CD4-positive, alpha-beta T cell treated with Interleukin-15 for 1 hour (primary cell): ENCODE measurements at places on chromosomes 5 and 9.
A peak's percentile ranks its signal among the peaks of the same experiment; 100 is the strongest.

DNA sequence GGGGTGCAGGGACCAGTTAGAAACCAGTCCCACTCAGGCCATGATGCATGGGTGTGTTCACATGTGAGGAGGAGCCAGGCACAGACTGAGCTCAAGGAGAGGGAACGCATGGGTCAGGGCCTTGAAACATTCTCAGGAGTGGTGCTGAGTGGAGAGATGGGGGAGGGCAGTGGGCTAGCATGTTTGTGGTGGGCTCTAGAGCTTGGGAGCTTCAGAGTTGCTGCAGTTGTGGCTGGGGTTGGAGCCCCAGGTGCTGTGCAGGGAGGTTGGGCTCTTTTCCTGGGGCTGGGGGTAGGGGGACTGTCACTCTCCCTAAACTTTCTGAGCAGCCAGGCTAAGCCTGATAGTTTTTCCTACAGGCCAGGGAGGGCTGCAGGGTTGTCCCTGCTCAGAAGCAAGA, 95.4 kb downstream of the DAB2IP start:
- DNase-seq = no peak

- DNase-seq = no peak
These were observed 18.8 kb upstream of the PRSS3 start for GRCh38 chr9:33776578-33776977.

DNA sequence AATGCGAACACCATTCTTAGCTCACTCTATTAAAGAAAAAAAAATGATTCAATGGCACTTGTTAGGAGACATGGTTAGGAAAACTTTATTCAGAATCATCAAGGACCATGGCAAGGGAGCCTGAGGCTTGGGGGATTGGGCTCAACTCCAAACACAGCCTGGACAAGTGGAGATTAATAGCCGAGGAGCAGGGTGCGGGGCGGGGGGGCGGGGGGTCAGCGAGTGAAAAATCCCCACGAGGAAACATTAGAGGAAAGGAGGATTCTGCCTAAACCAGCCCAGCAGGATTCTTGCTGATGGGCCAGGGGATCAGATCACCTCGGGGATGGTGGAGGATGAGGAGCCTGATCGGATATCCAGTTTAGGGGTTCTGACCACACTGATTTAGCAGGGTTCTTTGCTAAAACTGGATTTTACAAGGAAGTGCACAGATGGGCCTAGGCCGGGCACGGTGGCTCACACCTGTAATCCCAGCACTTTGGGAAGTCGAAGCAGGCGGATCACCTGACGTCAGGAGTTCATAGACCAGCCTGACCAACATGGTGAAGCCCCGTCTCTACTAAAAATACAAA, 24.4 kb upstream of the FIBCD1 start:
- no peak for DNase-seq

DNA sequence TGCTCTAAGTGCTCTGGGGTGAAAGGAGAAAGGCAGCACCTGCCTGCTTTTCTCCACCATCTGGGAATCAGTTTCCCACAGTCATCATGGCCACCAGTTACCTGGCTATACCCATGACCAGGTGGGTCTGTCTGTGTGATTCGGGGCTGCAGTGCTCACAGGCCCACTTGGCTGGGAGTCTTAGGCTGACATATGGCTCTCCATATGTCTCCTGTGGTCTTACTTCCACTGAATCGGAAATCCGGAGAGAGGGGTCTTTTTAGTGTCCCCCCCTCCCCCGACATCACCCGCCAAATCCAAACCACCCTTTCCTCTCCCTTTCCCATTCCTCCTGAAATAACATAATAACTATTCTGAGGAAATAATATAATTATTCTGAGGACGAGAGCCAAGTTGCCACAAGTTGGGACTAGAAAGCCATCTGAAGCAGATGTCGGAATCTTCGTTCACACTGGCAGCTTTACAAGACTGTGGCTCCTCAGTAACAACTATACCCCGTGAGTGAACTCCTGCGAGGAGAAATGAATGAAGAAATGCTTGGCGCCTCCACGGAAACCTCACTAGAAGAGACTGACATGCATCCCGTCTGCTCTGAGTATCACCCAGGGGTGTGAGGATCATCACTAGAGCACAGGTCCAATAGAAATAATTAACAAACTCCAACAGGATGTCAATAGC, 143.4 kb downstream of the MYO10 start:
- DNase-seq = no peak

- DNase-seq = no peak
These were observed 481.0 kb upstream of the RGMB start for GRCh38 chr5:98292496-98292895.

DNA sequence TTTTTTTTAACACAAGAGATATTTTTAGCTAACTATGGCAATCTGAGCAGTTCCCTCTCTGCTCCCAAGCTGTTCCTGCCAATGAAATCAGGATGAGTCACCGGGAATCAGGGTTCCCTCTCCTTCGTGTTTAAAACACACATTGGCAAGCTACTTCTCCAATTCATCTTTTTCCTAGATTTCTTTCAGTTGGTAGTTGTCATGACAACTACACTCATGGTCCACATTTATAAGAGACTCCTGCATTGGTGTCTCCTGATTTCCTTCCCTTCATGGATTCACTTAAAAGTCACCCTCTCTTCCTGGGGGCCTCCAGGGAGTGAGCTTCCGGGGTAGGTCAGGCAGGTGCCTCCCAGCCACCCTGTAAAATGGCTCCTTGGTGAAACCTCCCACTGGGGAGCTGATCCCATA, 72.3 kb upstream of the NIPAL4 start:
- DNase-seq = no peak

GRCh38 chr9:70746760-70747159, 332.3 kb upstream of the KLF9 start:
- DNase-seq = no peak

DNA sequence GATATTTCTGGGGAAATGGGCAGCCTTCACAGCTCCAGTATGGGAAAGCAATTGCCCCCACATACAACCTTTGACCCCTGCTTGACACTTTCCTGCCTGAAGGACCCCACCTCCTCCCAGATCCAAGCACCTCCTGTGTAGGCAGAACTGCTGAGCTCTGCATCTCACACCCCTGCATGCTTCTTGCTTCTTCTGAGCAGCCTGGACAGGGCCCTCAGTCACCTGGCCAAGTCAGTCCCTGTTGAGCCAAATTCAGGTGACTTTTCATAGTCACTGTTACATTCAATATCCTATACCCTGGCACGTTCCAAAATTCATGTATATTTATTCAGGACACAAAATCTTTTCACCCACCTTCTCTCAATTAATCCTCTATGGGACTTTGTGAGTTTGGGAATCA, 30.4 kb upstream of the CTSL start:
- DNase-seq = no peak

DNA sequence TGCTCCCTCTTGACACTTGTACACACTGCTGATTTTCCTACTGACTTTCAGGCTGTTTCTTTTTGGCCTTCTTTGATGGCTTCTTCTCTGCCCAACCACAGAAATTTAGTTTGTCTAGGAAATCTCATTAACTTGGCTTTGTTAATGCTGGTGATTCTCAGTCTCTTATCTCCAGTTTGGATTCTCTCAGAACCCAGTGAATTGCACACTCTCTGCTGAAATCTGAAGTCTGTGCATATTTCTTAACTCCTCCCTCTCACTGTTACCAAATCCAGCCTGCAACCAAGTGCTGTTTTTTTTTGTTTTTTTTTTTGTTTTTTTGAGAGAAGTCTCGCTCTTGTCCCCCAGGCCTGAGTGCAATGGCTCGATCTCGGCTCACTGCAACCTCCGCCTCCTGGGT, 117.2 kb downstream of the CDC42SE2 start:
- no peak for DNase-seq

GRCh38 chr9:74255489-74255984, 241.6 kb upstream of the RORB start:
- no peak for DNase-seq

- no peak for DNase-seq
These were observed 183.4 kb downstream of the FBXL7 start for GRCh38 chr5:15683332-15683731.

GRCh38 chr5:172788771-172789686, 18.0 kb upstream of the DUSP1 start:
- DNase-seq = peak; percentile 65

DNA sequence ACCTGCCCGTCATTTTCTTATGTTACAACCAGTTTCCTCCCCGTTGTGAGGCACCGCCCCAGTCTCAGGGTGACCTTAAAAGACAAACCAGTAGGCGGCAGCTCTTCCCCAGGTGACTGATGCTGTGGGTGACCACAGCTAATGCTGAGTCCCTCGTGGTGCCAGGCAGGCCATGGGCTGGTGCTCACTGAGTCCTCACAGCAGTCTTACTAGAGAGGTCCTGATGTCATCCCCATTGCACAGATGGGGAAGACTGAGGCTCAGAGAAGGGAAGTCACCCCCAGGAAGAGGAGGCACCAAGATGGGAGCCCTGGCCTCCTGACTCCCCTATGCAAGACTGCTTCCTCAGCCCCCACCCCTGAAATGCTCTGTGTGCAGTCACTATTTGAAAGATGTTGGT, 978 bp downstream of the CFAP157 start:
- DNase-seq = peak; percentile 57

GRCh38 chr5:31861601-31862000, 222.7 kb downstream of the PDZD2 start:
- no peak for DNase-seq

DNA sequence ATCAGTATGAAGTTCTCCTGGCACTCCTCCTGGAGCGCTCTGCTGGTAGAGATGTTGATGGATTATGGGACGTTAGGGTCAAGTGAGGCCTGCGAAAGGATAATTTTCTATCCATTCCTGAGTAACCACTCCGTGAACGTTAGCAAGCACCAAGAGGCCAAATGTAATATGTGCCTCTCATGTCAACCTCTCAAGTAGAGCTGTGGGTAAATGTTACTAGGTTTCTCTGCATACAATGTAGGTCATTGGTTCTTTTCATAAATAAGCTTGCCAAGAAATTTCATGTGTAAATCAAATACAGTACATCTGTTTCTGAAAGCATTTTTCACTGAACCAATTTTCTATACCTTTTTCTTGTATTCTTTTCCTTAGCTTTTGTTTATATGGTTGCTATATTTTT, 126.3 kb downstream of the KDM4C start:
- no peak for DNase-seq

DNA sequence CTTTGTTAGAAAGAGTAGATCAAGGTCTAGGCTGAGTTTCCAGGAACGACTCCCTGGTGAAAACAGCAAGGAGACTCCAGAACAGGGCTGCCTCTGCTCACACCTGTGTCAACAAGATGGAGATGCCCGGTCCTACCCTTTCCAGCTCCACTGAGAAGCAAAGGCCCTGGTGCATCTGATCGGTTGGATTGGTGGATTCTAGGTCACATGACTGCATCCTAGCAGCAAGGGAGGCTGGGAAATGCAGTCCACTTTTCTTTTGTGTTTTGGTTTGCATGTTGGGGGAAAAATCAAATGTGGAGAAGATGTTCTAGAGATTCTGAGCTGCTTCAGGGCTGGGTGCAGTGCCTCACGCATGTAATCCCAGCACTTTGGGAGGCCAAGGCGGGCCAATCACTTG, 82.0 kb upstream of the TRIO start:
- no peak for DNase-seq

DNA sequence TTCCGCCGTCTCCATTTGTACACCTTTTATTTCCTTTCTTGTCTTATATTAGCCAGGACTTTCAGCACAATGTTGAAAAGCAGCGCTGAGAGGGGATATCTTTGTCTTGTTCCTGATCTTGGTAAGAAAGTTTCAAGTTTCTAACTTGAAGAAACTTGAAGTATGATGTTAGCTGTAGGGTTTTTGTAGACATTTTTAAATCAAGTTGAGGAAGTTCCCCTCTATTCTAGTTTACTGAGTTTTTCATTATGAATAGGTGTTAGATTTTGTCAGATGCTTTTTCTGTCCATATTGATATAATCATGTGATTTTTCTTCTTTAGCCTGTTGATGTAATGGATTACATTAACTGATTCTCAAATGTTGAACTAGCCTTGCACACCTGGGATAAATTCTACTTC, 425.7 kb downstream of the PIK3R1 start:
- no peak for DNase-seq
